Stimulated activated CD8-positive, alpha-beta memory T cell treated with anti-CD3 and anti-CD28 coated beads, Interleukin-7, amount 100 ng/mL, for 1 hour (primary cell): ENCODE measurements at places on chromosomes 1 and 21.

DNA sequence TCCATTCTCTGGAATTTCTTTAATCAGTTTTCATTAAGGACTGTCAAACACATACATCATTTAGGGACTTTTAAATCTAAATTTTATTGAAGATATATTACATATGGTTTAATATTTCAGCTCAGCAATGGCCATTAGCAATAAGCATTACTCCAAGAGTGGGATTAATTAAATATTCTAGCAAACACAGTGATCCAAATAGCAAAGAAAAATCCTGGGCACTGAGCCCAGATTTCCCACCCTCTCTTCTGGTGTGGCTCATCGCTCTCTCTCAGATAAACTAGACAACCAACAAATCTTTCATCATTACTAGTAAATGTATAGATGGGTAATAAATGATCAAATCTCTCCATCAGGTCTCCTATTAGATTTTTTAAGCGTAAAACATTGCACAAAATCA lies 53.5 kb upstream of the FOXD3 start:
- no peak for DNase-seq

GRCh38 chr1:241422470-241422869 lies 65.5 kb upstream of the RGS7 start:
- DNase-seq: no peak

DNA sequence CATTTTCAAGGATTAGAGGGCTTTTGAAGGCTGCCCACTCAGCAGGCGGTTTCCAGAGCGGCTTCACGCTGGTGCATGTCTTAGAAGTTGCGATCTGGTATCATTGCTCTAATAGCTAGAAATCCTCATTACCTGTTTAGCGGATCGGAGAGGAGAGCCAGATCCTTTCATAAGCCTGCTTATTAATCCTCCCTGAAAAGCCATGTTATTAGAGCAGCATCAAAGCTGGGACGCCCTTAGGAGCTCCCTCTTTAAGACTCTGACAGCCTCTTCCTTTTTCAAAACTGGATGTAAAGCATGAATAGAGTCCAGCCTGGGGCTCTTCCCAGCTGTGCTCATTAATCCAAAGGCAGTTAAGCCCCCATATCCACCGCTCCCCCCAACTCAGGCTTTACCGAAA lies 13.9 kb upstream of the CTSE start:
- no peak for DNase-seq

- no peak for DNase-seq
Measured at GRCh38 chr1:217270101-217270500, 360.8 kb downstream of the GPATCH2 start.

DNA sequence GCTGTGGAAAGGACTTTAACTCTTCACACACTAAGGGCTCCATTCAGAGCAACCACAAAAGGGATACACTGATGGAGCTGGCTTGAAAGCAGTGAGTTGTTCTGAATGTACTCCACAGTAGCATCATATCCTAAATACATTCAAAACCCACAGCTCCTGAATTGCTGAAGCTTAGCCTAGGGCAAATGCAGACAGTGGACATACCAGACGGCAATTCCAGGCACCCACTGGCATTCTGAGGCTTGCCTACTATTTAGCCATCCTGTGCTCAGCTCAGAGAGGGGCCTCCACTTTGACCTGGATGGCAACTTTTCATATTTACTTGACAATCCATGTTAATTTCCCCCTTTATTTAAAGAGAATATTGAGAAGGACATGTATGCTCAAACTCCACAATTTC lies 303.5 kb downstream of the NTNG1 start:
- no peak for DNase-seq

DNA sequence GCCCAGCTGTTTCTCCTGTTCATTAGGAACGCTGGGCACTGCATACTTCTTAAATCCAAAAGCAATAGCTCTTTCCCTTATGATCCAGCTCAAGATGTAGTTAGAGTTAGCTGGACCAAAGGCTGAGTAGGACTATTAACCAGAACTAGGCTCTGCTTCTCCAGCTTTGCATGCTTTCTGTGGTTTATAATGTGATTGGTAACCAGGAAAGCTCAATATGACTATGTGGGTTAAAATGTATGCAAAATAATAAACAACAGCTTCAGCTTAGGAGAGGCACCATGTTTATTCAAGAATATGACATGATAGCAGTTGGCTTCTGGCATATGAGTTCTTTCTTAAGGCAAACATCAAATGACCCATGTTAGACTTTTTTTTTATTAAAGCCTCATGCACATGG lies 73.8 kb downstream of the LYPLAL1 start:
- no peak for DNase-seq

DNA sequence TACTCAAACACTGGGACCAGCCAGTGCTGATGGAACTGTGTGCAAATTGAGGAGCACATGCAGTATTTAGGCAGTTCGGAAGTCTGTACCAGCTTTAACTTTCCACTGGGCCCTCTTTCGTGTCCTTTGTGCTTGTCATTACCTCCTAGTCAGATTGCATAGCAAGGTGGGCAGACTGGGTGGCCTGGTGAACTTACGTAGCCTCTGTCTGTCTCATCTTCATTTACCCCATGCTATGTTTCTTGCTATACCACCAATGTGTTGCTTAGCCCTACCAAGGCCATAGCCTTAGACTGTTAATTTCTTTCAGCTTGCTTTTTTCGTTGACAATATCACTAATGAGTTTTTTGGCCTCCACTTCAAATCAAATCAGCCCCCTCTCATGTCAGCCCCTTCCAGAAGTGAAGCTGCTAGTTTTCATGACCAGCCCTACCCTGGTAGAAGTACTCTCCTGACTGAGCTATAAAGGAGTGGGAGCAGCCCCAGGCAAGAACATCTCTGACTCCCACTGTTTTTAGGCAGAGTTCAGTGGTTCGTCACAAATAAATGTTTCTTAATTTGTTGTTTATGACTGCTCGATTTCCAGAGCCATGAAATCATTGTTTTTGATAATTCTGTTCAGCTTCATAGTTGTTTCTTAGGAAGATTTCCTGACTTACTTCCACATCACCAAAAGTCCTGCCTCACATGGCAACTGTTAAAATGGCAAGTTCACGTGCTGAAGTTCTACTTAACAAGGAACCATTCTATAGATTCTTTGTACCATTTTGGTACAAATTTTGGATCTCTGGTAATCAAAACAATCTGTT lies 19.3 kb downstream of the PRKACB start:
- no peak for DNase-seq

- DNase-seq: no peak
Measured at GRCh38 chr1:47361380-47361779, 27.8 kb downstream of the CMPK1 start.

DNA sequence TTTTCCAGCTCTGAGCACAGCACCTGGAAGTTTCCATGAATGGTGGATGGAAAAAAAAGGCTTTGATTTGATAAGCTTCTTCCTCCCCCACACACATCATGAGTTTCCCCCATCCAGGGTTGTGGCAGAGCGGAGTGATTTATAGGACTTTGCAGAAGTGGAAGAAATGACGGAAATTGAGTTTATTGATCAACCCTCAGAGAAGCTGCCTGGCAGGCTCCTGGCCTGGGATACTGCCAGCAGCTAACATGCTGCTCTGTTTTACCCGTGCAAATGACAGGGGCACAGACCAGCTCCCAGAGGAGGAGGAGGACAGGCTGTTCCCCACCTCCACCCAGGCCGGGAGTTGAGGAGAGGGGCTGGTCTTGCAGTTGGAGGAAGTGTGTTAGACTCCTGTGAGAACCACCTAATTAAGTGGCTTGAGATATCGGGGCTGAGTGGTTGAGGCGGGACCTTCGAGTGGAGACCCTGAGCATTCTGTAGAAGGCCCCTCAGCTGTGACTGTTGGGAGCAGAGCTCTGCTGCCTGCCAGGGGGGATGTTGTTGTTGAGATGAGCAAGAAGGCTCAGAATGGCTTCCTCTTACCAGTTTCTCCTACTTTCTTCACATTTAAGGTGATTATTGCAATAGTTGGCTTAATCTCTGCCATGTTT lies 21.8 kb downstream of the ADORA1 start:
- DNase-seq: no peak

- no peak for DNase-seq
Measured at GRCh38 chr1:16127676-16128337, 28.1 kb downstream of the EPHA2 start.

DNA sequence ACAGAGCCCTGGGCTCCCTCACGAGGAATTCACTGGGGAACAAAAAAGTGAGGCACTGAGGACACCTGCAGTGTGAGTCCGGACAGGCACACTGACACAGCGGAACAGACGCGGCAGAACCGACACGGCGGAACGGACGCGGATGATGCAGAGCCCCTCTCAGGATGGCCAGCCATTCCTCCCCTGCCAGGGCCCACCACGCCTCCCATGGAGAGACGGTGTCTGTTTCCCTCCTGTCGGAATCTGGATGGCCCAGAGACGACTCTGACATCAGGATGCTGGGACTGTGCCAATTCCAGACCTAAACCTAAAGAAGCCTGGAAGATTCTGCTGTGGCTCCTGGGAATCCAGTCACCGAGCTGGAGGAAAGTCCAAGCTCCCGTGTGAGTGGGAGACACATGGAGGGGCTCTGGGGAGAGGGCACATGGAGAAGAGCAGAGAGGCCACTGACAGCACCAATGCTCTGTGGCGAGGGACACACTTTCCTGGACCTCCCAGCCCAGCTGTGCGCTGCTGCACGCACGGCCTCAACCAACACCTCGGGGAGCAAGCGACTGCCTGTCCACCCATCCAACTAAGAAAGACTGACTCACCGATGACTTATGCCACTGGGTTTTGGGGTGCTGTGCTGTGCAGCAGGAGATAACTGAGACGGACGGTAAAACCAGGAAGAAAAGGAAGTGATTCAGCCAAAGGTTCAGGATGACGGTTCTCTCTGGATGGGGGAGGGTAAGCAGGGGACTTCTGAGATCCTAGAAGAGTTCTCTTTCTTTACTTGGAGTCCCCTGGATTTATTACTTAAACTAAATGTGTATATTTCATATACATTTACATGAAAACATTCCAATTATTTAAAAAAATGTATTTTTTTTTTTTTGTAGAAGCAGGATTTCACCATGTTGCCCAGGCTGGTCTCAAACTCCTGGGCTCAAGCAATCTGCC lies 23.3 kb downstream of the ZBTB17 start:
- DNase-seq: no peak

- DNase-seq: no peak
Measured at GRCh38 chr21:46663754-46664153, 28.3 kb downstream of the PRMT2 start.

- DNase-seq: no peak
Measured at GRCh38 chr1:61709908-61710289, 15.0 kb downstream of the TM2D1 start.

DNA sequence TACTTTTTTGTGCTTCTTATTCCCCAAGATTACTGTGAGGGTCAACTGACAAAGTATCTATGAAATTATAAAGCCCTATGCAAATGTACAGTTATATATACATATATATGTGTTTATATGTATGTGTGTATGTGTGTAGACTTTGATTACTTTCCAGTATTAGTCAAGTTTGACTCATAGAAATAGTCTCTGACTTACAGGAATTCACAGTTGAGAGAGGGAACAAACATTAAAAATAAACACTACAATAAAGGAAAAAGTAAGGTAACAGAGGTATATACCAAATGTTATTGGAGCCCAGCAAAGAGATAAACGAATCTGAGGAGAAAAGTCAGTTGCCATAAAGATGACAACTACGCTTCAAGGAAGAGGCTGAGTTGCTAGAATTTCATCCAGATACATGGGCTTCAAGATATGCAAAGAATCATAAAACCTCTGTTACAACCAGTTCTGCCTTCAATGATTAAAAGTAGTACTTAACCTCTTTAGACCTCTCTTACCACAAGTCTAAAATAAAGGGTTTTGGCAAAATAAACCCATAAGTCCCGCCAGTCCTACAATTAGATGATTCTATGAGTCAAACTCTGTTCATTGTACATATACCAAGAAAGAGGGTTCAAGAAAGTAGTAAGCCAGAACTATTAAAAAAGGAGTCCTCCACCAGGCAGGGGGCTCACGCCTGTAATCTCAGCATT lies 7.2 kb downstream of the IFT25 start:
- DNase-seq: no peak

- DNase-seq: no peak
Measured at GRCh38 chr1:58657082-58657481, 42.8 kb downstream of the MYSM1 start.

- peak; percentile 29 for DNase-seq
Measured at GRCh38 chr1:244074559-244075171, 23.6 kb downstream of the ZBTB18 start.
